ENCODE measurements at places on chromosomes 11 and 22.

DNA sequence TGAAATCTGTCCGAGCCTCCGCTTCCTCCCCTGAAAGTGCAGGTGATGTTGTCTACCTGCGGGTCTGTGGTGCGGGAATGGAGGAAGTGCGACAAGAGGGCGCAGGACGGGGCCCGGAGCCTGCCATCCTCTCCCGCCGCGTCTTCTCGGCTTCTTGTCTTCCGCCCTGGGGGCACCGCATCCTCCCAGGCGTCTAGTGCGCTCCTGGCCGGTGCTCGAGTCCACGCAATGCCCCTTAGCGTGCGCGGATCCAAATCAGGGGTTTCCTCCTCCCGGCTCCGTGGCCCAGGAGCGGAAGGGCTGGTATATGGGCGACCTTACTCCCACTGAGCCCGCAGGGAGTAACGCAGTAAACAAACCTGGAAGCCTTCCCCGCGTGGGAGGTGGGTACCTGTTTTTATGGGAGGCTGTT is 405 bp downstream of the SFI1 start:
- DNase-seq, result no peak

- peak; percentile 91 for DNase-seq
Measured at GRCh38 chr11:103326070-103326794, 217.0 kb downstream of the DYNC2H1 start.

- DNase-seq, result no peak
Measured at GRCh38 chr11:105577641-105578040, 32.2 kb upstream of the GRIA4 start.

- DNase-seq, result no peak
Measured at GRCh38 chr11:82810738-82811137, 77.1 kb upstream of the FAM181B start.

- no peak for DNase-seq
Measured at GRCh38 chr22:44229331-44229730, 48.6 kb downstream of the PARVG start.

DNA sequence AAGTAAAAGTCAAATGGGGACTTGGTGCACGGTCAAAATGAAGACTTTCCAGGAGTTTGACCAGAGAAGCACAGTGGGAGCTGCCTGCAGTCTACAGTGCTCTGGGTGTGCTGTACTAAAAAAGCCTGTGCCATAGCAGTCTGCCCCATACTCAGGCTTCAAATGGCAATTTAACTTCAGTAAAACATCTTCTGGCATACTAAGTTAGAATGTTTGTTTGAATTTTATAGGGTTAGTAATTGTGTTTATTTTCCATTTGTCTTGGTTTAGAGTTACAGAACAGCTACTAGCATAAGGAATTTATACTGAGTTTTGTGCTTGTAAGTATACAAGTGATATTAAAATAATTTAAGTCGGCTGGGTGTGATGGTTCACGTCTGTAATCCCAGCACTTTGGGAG is 29.3 kb upstream of the LIPT2 start:
- no peak for DNase-seq

GRCh38 chr11:12224537-12224893 is 114.1 kb downstream of the MICAL2 start:
- peak; percentile 42 for DNase-seq

DNA sequence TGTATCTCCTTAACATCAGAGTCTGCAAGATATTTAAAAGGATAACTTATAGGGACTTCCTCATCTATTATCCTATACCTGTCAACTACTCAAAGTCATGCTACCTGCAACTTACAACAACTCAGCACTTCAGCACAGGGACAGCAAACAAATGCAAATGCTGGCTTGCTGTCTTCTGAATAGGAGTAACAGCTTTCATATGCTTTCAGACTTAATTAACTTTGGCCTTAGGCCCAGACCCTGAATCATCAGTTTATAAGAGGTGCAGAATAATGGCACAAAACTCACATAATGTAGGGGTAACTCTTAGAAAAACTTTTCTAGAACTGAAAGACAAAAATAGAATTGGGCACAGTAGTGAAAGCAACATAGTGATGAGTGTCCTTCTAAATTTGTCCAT is 953.4 kb downstream of the DLG2 start:
- DNase-seq, result no peak

GRCh38 chr11:47101406-47101805 is 75.3 kb downstream of the ARFGAP2 start:
- no peak for DNase-seq

DNA sequence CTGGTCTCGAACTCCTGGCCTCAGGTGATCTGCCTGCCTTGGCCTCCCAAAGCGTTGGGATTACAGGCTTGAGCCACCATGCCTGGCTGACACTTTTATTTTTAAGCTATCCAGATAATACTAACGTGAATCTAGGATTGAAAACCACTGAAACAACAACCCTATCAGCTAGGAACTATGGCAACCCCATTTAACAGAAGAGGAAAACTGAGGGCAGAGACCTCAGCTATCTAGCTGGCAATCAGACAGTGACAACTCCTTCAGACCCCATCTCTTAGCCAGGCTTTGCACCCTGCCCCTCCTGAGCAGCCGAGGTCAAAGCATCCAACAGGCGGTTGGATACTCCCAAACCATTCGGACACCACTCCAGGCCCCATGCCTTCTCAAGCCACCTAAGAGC is 14.1 kb downstream of the ABTB2 start:
- DNase-seq, result no peak

DNA sequence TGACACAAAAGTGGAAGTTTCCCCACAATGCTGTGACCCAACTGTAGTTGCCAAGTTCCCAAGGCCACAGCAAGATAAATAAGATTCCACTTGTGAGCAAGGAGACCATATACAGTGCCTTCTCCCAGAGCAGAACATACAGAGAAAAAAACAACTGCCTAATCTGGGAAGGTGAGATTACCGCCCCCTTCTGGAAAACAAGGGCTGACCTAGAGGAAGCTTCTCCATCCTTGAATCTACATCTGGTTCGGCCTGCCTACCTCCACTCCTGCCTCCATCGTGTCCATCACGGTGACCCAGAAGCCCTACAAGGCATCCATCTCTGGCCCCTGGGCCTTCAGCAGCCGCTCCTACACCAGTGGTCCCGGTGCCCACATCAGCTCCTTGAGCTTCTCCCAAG is 6.1 kb upstream of the RNASEH2C start:
- DNase-seq, result peak; percentile 31

- no peak for DNase-seq
Measured at GRCh38 chr11:23078289-23078971, 218.2 kb upstream of the CCDC179 start.

DNA sequence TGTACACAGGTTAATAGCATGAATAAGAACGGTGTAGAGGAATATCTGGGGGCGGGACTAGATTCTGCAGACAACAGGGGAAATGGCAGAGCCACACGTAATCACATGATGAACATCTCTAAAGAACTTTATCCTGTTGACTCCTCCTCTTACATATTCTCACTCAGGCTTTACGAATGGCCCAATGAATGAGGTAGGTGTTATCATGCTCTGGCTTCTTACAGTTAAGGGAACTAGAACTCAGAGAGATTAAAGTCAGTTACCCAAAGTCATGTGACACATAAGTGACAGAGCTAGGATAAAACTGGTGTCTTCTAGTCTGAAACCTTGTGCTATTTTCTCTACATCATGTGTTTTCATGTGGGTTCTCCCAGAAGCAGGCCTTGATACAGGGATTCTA is 49.0 kb upstream of the BMAL1 start:
- DNase-seq, result peak; percentile 30

- no peak for DNase-seq
Measured at GRCh38 chr22:42357634-42358296, 74.4 kb downstream of the NFAM1 start.

DNA sequence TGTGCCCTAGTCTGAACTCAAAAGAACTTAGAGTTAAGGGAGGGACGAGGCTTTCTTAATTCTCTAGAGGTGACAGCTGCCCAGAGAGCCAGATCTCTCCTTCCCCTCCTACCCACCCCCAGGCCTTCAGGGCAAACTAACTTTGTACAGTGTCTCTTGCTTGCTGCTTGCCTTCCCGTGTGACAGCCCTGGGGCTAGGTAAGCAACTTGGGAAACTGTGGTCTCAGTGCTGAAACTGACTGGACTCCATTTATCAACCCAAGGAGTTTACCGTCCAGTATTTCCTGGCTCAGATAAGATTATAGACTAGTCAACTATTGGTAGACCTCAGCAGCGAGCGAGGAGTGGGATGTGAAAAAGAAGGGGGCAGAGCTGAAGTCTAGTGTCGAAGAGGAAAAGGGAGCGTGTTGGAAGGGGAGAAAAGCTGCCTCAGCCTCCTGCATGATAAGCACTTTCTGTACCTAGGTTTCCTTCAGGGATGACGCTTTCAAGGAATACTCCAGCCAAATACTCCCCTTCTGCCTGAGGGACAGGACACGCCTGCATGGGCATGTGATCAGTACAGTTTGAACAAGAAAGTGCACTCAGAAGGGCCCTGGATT is 43.3 kb upstream of the WEE1 start:
- DNase-seq, result no peak

GRCh38 chr11:34339149-34340064 is 18.4 kb downstream of the ABTB2 start:
- DNase-seq, result peak; percentile 72

- DNase-seq, result peak; percentile 29
Measured at GRCh38 chr11:61923166-61924063, 6.0 kb upstream of the RAB3IL1 start.

GRCh38 chr22:45977551-45978274 is 751 bp upstream of the WNT7B start:
- DNase-seq, result no peak

DNA sequence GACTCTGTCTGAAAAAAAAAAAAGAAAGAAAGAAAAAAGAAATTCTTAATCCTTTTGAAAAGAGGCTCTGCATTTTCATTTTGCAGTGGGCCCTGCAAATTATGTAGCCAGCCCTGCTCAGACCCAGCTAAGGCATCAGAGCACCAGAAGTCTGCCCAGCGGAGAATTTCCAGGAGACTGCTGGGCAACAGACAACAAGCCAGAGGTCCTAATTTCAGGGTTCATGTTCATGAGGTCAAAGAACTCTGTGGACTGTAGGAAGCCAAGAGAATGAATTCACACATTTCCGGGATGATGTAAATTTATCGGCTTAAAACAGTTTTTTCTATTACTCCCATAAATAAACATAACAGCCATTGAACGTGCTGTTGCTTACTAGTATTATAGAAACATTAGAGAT is 14.8 kb upstream of the RTCB start:
- no peak for DNase-seq

DNA sequence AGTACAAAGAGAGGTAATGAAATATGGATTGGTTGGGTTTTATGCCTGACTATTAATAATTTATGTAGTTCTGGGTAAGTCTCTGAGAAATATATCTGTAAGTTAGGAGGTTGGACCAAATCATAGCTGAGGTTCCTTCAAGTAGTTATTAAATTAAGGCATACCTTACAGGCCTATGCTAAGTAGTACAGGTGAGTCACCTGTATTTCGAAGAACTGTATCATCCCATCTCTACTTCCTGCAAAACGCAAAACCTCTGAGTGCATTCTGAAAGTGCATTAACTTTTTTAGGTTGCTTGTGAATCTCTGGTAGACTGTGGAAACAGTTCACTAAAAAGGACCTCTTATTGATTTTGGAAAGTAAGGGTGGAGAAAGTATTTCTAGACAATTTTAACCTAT is 37.1 kb downstream of the APOL5 start:
- no peak for DNase-seq

DNA sequence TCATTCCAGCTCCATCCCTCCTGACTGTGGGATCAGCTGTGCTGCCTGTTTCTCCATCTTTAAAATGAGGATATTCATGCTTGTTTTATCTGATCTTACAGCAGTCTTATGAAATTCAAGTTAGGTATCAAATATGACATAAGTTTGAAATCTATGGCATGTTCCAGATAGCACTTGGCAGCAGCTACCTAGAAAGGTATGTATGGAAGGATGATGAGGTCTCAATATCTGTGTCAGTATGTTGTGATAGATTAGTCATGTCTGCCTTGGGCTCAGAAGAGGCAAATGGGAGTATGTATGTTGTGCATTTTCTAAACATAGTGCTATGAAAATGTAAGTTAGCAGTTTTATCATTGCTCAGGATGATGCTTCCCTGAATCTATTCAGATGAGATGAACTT is 122.1 kb downstream of the NAV2 start:
- DNase-seq, result no peak

DNA sequence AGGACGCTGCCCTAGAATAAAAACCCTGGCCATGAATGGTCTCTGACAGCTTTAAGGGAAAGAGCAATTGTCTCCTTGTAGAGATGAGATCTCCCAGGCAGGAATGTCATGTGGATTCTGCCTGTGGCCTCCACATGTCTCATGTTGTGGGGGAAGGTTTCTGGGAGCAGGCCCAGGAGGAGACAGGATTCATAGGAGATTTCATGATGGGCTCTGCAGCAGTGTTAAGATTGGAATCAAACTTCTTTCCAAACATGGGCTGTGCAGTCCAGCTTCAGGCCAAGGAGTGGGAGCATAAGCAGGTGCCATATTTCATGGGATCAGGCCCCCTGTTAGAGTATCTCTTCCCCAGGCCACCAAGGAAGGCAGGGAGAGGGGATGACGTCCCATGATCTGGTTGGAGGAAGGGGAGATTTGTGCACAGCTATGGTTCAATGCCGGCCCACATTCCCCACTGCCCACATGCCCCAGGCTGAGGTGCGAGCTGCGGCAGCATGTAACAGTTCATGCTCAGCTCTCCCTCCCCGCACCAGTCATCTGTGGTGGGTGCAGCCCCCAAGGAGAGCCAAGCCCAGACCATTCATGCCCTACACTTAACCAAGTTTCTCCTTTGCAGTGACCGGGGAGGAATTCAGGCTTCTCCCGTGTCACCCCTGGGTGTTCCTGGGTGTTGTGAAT is 42.5 kb downstream of the LMO1 start:
- no peak for DNase-seq

- no peak for DNase-seq
Measured at GRCh38 chr11:26086028-26086427, 245.9 kb upstream of the ANO3 start.

- DNase-seq, result no peak
Measured at GRCh38 chr11:105632316-105632715, 22.4 kb downstream of the GRIA4 start.

- DNase-seq, result no peak
Measured at GRCh38 chr11:76252631-76253070, 46.3 kb upstream of the WNT11 start.

DNA sequence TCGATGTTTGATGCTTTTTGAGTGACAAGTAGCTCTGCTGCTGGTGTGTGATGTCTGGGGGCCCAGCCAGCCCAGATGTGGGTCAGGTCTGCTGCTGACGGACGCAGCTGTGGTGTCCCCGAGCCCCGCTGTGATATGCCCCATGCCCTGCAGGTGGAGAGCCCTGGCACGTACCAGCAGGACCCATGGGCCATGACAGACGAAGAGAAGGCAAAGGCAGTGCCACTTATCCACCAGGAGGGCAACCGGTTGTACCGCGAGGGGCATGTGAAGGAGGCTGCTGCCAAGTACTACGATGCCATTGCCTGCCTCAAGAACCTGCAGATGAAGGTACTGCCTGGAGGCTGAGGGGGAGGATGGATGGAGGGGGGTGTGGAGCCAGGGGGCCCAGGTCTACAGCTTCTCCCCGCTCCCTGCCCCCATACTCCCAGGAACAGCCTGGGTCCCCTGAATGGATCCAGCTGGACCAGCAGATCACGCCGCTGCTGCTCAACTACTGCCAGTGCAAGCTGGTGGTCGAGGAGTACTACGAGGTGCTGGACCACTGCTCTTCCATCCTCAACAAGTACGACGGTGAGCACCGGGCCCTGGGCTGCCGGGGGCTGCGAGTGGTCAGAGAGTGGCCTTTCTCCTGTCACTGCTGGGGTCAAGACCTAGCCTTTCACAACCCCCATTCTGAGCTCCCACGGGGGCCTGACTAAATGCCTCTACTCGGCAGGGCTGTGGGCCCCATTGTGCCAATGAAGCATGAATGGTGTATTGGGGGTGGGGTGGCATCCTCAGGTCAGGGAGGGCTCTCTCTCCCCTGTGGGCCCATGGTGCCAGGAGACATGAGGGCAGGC is 7.3 kb downstream of the AIP start:
- DNase-seq, result no peak
